ENCODE measurements at places on chromosomes 2 and 18.
A peak's percentile ranks its signal among the peaks of the same experiment; 100 is the strongest.

DNA sequence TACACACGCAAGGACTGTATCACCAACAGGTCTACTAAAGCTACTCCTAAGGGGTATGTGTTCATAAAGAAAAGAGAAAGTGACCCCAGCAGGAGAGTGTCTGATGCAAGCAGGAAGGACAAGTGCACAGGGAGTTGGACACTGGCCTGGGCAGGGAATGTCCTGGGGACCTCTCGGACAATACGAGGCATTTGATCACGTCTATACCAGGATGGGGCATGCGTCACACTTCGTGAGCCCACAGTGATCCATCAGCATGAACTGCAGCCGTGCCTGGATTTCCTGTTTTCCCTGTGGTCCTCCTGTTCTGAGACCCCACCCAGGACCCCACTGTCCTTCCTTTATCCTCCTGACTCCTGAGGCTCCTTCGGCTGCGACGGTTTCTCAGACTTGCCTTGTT, 113.9 kb downstream of the HDAC4 start:
- no peak for DNase-seq

DNA sequence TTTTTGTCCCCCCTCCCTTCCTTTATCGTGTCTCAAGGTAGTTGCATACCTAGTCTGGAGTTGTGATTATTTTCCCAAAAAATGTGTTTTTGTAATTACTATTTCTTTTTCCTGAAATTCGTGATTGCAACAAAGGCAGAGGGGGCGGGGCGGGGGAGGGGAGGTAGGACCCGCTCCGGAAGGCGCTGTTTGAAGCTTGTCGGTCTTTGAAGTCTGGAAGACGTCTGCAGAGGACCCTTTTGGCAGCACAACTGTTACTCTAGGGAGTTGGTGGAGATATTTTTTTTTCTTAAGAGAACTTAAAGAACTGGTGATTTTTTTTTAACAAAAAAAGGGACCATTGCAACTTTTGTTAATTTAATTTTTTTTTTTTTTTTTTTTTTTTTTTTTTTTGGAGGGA, 2.1 kb downstream of the SOX11 start:
- DNase-seq, result no peak

GRCh38 chr2:224986477-224986876, 55.8 kb downstream of the DOCK10 start:
- DNase-seq, result no peak

DNA sequence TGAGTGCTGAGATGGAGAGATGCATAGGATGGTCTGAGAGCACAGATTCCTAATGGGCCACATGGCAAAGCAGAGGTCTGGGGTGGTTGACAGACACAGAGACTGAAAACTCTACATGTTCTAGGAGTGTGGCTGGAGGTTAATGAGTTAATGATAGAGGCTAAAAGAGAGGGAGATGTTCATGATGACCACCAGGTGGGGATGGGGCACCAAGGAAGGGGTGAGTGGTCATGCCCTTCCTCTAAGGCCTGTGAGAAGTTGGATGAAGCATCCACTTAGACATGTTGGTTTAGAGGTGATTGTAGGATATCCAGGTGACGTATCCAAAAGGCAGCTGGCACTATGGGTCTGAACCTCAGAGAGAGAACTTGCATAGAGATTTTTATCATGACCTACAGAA, 102.1 kb downstream of the LRP2 start:
- DNase-seq, result no peak

DNA sequence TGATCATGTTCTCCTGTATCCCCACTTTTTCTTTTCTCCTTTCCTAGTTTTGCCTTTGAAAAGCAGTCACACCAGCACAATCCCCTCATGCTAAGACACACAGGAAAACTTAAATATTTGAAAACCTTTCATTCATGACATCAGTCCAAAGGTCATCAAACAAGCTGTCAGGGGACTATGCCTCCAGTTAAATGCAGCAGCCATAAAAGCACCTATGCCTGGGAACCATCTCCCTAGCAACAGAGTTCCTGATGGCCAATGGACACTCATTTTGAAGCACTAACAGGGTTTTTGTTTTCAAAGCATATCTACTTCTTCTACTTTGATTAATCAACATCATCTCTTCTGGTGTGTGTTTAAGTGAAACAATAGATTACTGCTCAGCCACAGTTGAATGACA, 286.4 kb upstream of the PARD3B start:
- DNase-seq, result no peak

DNA sequence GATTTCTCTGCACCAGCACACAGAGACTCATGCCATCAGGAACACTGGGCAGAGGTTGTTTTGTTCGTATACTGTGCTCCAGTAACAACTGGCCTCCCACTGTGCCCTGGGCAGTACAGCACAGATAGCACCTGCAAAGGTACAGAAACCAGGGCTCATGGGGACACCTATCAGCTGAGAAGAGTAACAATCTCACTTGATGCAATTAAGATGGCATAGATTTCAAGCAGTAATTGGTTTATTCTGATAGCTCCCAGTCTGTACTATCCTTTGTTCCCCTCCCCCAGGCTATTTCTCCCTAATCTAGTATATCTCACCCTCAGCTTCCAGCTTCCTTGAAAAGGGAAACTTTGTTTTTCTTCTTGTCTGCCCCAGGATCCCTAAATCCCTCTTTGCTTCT, 343.9 kb upstream of the MMADHC start:
- DNase-seq, result no peak

- DNase-seq, result no peak
These were observed 2.2 kb downstream of the CTDSP1 start for GRCh38 chr2:218401890-218402289.

- DNase-seq, result no peak
These were observed 91.8 kb upstream of the THUMPD2 start for GRCh38 chr2:39870871-39871270.

GRCh38 chr2:8564475-8564874, 117.4 kb upstream of the ID2 start:
- no peak for DNase-seq

DNA sequence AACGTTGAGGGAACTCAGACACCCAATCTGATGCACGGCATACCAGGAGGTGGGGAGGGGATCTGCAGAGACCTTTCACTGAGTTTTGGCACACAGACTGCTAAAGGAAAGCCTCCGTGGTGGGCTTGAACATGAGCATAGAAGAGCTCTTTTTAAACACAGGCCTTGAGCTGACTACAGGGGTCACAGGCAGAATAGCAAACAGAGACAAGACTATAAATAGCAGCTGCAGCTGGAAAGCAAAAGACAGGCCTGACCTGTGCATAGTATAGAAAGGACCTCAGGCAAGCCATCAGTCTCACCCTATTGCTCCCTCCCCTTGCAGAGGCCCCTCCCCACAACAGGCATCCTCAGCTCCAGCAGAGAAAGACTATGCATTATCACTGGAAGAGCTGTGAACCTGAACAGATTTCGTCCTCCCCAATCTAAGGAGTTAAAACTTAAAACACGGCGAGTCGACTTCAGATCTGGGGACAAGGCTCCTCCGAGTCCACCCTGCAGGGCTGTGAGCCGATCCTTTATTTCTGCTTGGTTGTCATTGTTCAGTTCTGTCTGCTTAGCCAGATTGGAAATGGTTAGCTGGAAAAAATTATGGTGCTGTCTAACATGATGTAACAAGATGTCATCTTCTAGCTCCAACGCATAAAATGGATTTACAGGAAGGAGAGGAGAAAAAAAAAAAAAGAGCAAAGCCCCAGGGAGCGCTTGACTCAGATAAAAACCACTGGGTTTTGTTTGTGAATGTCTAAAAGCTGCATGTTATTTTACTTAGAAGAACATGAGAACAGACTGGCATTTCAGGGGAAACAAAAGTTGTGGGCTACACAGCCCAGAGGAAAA, 25.2 kb upstream of the LCLAT1 start:
- DNase-seq, result peak; percentile 20

- no peak for DNase-seq
These were observed 14.6 kb upstream of the NPPC start for GRCh38 chr2:231940795-231941194.

DNA sequence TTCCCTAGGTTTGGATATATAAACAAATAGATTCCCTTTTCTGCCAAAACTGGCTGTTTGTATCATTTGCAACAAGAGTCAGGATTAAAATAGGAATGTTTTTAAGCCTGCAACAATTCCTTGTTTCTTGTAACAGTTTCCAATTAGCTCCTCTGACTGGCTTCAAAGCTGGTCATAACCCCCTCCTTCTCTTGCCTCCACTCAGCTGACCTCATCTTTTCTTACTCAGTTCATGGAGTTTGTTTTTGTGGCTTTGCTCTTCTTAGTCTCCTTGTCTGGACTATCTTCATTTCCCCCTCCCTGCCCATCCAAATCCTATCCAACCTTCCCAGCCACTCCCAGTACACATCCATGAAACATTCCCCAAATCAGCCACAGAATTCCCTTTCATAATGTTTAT, 14.3 kb upstream of the RAPH1 start:
- DNase-seq, result no peak

DNA sequence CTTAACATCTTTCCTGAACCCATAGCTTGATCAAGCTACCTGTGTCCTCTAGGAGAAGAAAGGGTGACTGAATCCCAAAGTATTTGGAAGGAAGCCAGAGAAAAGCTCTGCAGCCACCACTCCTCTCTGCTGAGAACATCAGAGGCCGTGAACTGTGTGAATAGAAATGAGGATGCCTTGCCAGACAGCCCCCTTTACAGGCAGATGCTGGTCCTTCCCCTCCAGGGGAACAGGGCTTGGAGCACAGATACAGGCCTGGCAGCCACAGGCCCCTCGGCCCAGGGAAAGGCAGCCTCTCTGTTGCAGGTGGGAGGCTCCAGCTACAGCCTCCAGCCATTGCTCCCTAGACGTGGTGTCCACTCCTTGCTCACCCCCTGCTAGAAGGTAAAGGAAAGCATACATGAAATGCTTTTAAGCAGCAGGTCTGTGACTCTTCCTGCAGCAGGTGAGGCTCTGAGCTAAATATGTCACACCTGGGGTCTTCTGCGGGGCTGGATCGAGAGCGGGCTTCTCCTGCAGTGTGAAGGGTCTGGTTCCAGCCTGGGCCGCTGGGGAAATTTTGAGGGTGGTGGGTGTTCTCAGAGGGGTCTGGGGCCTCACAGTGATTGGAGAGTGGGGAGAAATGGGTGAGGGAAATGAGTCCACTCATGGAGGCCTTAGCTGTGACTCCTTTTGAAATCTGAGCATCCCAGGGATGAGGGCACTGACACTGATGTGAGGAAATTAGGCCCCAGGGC, 234.0 kb downstream of the KLHL29 start:
- DNase-seq, result no peak

DNA sequence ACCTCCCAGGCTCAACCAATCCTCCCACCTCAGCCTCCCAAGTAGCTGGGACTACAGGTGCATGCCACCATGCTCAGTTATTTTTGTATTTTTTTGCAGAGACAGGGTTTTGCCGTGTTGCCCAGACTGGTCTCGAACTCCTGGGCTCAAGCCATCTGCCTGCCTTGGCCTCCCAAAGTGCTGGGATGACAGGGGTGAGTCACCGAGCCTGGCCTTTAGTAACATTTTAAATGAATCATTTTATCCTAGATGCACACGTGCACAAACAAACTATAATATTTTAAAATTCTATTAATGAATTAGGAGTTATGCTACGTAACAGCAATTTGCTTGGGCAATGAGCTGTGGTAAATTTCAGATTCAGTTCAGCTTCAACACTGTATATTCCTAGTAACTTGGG, 862.5 kb upstream of the ID2 start:
- DNase-seq, result no peak

GRCh38 chr18:56645415-56646016, 5.6 kb upstream of the WDR7 start:
- DNase-seq, result no peak

GRCh38 chr2:237407700-237408099, 6.3 kb downstream of the COL6A3 start:
- no peak for DNase-seq

DNA sequence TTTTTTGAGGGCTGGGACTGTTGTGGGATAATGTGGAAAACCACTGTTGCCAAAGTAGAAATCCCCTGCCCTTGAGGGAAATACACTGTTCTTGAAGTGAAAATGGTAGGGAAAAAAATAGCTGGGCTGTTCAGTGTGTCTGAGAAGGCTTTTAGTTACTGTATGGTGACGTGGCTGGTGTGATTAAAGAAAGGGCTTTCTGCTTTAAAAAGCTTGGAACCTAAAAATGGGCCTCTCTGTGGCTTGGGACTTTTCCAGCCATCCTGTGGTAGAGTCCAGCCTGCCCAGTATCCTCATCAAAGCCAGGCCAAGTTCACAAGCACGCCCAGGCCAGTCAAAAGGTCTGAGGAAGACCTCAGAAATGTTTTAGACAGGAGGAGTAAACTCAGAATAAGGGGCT, 6.8 kb downstream of the MGAT5 start:
- DNase-seq, result no peak

- DNase-seq, result no peak
These were observed 324.7 kb downstream of the MYCN start for GRCh38 chr2:16264931-16265540.
